ENCODE measurements at places on chromosomes 2 and 18.

DNA sequence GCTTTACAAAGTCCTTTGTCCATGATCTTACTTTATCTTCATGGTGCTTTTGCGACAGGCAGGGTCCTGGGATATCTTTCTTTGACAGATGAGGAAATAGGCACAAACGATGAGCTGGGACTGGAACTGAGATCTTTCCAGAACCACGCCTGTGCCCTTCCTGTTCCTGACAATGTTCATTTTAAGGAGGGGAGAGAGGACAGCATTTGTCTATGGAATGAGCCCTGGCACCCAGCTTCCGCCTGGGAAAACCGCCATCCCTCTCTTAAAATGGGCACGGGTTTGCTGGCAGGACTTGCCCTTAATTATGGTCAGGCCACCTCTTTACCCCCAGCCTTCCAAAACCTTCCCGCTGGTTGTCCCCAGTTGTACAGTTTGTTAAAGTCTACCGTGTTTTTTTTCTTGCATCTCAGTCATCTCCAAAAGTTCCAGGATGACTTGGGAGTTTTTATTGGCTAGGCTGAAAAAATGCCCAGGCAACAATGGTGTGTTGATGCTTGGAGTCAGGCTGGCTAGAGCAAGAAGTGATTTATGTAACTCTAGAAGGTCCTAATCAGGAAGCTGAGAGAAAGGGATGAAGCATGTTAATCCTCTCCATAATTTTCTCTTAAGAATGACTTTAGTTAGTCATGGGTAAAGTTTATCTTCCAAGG lies 264.9 kb upstream of the EPAS1 start:
- DNase-seq, result no peak

DNA sequence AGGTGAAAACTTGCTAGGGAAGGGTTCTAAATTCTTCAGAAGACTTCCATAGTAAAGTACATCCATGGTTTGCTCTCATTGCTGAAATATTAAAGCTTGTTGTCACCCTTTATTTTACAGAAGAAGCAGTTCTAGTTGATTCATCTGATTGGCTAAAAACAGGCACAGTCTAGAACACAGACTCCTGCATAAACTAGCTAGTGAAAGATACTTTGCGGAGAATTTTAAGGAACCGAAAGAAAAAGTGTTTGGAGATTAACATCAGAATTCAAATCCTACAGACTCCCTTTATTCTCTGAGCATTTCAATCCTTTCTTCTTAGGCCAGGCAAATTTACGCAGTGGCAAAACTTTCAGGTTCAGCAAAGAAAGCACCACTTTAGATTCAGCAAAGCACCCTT lies 1076.5 kb upstream of the ZEB2 start:
- DNase-seq, result no peak

GRCh38 chr2:199282309-199282708 lies 175.4 kb downstream of the SATB2 start:
- DNase-seq, result no peak

GRCh38 chr18:73778032-73778359 lies 369.6 kb downstream of the FBXO15 start:
- DNase-seq, result no peak

- DNase-seq, result no peak
Observed at GRCh38 chr2:126645211-126645618, 10.7 kb upstream of the GYPC start.

DNA sequence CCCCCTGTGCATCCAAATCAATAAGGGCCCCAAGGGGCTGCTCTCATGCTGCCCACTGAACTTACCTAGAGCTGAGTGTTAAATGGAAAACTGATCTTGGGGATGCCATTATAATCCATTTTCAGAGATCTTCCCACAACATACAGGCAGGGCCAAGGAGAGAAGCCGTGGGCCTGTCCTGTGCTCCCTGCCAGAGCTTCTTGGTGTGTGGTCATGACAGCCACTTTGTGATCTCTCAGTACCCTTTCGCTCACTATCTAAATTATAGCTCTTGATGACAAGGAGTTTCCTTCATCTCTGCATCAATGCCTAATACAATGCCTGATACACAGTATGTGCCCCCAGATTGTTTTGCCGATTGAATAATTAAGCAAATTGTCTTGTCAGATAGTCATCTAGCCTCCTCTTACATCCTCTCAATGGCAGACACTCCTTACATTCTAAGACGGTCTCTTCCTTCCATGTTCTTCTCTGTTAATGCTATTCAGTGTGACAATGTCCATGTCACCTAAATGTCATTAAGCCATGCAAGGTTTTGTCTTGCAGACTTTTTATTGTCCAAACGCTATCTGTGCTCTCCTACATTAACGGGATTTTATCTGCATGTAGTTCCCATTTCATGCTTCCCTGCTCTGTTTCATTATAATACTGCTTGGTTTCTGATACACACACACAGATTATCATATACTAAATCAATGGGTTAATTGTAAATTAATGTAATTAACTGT lies 5.9 kb downstream of the CSRNP3 start:
- DNase-seq, result no peak

- DNase-seq, result no peak
Observed at GRCh38 chr2:154133823-154134222, 262.1 kb downstream of the GALNT13 start.

DNA sequence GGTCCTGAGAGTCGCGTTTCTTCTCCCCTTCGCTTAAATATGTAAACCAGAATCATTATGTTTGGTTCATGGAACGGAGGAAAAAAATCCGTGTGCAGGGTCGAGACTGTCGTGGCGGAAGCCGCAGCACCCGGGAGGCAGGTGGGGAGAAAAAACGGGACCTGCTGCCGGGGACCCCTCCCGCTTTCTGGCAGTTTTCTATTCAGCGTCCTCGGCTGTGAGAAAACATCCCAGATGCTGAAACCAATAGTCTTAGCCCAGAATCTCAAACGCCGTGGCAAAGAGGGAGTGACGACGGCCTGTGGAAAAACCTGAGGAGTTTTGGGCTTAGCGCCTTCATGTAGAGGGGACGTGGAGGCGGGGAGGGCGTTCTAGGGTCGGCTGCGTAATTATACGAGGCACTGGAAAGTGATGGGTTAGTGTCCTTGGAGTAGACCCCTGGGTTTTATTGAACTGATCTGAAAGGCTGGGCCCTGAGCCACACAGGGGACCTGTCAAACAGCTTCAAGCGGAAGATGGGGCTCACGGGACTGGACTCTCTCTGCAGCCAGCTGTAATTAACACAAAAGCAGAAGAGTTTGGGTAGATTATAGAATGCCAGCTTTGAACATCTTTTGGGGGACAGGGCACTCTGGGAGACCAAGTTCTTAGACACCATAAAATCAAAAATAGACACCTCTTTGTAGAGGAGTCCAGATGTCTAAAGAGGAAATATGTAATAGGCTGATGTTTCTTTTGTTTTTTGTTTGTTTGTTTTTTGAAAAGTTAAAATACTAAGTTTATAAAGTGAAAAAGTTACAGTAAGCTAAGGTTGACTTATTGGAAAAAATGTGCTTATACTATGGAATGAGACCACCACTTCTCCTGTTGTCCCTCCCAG lies 834 bp upstream of the BUB1 start:
- DNase-seq, result no peak

DNA sequence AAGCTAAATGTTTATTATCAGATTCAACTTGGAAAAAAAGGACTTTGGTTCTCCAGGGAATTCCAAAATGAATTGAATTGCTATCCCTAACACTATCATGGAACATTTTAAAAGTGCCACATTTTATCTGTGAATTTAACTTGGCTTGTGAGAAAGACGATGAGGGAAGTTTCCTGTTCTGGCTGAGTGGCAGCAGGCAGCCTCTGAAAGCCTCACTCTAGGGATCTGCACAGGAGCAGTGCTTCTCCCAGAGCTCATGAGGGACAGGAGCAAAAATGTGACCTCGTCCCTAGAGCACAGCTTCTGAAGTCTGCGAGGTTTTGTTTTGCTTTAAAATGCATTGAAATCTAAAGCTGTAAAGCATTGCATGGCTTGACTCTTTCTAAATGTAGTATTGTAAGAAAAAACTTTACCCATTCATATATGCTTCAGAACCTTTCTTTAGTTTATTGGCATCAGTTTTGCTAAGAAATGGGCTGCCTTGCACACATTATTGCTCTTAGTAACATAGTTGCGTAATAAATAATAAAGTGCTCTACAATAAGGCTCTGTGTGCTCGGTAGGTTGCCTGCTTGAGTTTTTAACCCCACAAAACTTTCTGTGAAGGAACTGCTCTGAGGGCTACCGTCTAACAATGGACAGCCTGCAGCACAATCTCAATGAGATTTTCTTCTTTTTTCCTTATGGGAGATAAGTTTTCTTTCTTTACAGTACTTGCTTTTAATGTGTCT lies 136.2 kb upstream of the CDCA7 start:
- no peak for DNase-seq

DNA sequence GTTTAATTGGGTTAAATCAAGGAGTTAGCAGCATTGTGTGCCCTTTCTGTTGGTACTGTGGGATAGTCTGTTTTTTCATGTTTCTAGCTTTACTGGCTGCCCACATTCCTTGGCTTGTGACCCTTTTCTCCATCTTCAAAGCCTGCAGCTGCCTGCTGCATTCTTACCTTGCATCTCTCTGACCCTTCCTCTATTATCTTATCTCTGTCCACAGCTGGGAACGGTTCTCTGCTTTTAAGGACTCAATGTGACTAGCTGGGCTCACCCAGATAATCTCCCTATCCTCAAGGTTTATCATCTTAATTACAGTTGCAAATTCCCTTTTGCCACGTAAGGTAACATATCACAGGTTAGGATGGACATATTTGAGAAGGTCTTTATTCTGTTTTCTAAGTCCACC lies 199.7 kb downstream of the KCNS3 start:
- no peak for DNase-seq

DNA sequence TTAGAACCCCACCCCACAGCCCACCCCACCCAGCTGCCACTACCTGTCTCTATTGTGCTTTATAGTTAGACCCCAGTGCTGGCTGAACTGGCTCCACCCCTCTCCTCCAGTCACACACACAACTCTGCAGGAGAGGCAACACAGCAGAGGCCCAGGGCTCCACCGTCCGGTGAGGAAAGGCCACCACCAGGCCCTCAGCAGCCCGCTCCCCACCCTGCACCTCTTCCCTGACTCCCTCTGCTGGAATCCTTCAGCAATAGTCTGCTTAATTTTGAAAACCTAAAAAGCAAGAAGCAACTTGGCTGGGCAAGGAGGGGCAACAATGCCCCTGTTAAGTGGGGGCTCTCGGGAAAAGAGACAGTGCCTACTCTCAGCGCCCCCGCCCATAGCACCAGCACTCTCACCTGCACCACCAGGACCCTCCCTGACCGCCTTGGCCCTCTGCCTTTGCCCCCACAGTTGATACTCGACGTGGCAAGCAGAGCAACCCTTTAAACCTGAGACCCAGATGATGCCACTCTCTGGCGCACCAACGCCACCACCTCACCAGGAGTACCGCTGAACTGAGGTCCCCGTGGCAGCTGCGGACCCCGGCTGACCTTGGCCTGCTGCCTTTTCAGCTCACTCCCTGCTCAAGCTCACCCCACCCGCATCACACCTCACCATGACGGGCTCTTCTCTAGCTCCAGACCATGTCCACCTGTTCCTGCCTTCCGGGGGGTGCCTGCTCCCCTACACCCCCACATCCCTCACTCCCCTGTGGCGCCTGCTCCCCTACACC lies 45.7 kb downstream of the NDUFA10 start:
- DNase-seq, result no peak

- peak; percentile 13 for DNase-seq
Observed at GRCh38 chr18:21741562-21742314, 1.1 kb downstream of the MIB1 start.

DNA sequence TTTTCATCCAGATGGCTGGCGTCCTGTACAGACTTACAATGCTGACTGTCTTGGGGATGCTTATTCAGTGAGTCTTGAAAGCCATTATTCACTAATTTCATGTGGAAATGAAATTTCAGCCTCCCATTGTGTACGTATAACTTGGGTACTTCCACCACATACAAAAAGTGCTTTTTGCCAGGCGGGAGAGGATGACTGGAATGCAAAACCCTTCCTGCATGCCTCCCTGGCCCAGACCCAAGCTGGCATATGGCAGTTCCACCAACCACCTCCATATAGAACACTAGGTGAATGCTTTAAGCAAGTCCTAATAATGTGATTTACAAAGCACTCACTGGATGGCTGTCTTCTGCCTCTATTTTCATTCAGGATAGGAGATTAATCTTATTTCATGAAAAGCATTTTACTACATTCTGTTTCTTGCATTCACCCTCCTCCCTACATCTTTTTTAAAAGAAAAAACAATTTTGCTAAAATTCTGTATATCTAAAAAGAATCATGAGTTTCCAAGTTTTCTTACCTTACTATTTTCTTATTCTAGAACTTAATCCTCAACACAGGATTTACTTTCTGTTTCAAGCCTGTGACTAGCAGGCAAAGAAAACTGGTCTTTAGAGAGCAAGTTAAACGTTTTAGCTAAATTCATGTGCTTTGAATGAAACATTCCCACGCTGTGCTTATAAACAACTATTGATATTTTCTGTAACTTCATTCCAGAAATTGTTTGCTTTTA lies 327.6 kb downstream of the NCKAP5 start:
- no peak for DNase-seq

DNA sequence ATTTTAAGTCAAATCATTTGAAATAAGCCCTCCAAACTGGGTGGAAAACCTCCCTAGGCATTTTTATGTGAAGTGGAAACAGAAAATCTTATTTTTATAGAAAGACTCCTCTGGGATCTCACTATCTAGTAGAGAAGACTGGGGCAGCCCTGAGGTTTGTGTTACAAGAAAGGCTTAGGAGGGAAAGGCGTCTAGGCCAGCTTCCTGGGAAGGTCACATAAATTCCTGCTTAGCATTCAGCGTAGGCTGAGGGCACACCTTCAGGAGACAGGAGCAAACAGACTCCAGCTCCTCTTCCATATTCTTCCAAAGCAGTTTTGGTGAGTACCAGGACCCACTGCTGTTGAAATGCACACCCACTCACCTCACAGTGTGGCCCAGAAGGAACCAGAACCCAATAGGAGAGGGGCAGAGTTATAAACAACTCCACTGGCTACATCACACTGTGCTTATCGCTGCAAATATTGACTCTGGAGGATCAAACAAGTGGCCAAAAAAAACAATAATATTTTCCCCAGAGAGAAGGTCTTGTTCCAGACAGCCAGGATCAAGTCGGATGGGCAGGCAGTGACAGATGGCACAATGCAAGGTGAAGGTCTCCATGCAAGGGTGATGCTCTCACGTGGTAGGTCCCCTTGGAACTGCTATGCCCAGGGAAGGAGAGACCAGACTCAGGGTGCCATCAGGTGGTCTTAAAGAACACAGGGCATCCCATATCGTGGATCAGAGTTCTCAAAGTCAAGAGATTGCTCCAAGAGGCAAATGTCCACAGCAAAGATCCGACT lies 17.7 kb upstream of the IGFBP2 start:
- DNase-seq, result no peak
